NCI-H526 treated with DMSO at 0.1 percent for 48 hours (cell line): ENCODE measurements at places on chromosomes 12 and 14.

DNA sequence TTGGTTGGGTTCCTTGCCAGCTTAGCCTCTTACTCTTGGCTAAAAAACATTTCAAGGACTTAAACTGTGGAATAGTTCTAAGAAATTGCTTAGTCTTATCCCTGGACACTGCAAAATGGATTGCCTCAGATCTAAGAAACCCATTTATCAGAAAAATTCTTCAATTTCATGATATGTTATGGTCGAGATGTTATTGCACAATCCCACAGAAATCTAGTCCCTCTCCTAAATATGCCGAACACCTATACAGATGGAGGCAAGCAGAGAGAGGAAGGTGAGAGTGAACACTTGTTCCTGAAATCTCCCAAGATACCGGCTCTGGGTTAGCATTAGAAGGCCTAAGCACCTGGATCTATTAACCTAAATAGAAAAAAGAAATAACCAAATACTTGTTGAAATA lies 267.2 kb downstream of the PAWR start:
- no peak for DNase-seq

DNA sequence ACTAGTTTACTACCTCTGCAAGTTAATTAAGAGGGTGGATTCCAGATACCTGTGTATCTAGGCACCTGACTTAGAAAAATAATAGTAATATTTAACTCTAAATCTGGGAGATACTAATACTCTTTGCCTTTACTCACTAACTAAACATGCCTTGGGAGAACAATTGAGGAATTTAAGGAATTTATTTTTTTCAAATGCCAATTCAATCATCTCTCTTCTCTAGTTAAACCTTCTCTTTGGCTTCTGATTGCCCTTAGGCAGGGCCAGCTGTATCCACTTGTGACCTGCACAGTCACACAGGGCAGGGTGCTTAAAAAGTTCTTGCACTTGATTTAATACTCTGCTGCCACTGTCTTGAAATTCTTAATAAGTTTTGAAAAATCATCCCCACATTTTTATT lies 142.4 kb downstream of the PLCZ1 start:
- no peak for DNase-seq

GRCh38 chr12:76878099-76878898 lies 520 bp downstream of the CSRP2 start:
- no peak for DNase-seq

- DNase-seq: no peak
Observed at GRCh38 chr14:92585981-92586937, 72.7 kb downstream of the RIN3 start.

GRCh38 chr12:107159384-107159900 lies 66.1 kb upstream of the CRY1 start:
- no peak for DNase-seq

- DNase-seq: no peak
Observed at GRCh38 chr14:85607651-85608081, 77.7 kb downstream of the FLRT2 start.

GRCh38 chr12:69157023-69157655 lies 82.2 kb upstream of the CPSF6 start:
- peak; percentile 50 for DNase-seq
